ENCODE measurements at places on chromosomes 2 and 18.

DNA sequence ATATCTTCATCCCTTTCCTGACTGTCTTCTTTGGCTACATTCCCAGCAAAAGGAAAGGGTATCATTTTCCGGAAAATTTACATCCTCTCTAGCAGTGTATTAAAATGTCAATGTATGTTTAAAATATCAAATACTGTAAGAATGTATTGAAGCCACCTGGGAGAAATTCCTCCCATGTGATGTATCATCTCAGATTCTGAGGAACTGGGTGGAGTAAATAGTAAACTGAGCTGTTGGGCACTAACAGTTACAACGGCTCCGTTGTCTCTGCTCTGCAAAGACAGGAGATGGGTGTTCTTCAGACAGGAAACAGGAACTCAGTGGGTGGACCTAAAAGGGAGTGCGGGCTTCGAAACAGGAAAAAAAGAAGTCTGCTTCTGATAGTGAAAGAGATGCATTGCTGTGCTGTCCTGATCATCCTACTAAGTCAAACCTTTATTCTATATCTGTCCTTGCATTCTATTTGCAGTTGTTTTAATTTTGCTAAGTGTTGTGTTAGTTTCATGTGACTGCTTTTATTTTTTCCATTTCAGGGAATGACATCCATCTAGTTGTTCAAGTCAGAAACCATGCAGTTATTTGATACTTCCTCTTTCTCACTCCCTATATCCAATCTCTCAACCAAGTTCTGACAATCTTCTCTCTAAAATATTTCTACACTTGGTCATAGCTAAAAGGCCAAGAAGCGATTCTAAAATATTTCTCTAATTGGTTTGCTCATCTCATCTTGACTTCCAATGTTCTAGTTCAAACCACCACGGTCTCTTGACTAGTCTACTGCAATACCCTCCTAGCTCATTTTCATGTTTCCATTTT is 19.4 kb downstream of the DOK1 start:
- no peak for DNase-seq

- no peak for DNase-seq
These were observed 57.9 kb downstream of the SCN7A start for GRCh38 chr2:166436189-166436588.

- DNase-seq = no peak
These were observed 278.0 kb upstream of the EPHA4 start for GRCh38 chr2:221850076-221850475.

GRCh38 chr2:219213026-219213415 is 5.7 kb downstream of the ABCB6 start:
- no peak for DNase-seq

All from left renal pelvis (tissue), 4 donors.